ENCODE measurements at places on chromosomes 1 and 21.

- DNase-seq, result no peak
These were observed 73.4 kb downstream of the CEP350 start for GRCh38 chr1:180027949-180028445.

- DNase-seq, result peak; percentile 17
These were observed 917 bp downstream of the KIAA0040 start for GRCh38 chr1:175191659-175192058.

GRCh38 chr1:85976516-85977205 lies 179.9 kb downstream of the COL24A1 start:
- DNase-seq, result no peak

DNA sequence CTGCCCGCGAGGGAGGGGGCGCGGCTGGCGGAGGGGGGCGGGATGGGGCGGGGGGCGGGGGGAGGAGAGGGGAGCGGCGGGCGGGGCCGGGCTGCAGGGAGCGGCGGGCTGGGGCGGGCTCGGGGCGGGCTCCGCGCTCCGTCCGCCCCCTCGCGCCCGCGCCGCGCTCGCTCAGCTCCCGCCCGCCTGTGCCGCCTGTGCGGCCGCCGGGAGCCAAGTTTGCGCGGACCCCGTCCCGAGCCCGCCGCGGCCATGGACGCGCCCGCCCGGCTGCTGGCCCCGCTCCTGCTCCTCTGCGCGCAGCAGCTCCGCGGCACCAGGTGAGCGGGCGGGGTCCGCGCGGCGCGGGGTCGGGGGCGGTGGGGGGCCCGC lies at the start of gene GABRD:
GABRD (plus strand) TSS at position 174 of the 372 bp plus-strand sequence; CDS start at position 253, 79 bp downstream.
- peak; percentile 17 for DNase-seq

GRCh38 chr1:56577406-56578137 lies 1.8 kb downstream of the PLPP3 start:
- peak; percentile 20 for DNase-seq

- DNase-seq, result no peak
These were observed 16.6 kb downstream of the SERINC2 start for GRCh38 chr1:31429583-31429982.

DNA sequence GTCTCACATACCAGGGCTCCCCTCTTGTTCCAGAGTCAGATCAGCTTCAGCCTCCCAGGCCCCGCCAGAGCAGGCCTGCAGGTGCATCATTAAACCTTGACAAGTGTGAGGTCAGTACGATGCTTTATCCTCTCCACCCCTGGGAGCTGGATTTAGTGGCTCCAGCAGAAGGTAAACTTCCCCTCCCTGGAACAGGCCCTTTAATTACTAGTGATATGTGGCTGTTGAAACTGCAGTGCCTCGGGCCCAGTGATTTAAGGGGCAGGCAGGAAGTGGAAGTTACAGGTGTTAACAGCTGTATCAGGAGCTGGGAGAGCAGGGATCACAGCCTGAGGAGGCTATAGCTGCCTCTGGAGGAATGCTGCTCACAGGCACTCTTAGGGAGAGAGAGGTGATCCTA lies 132.4 kb upstream of the KLHDC7A start:
- no peak for DNase-seq
